ENCODE measurements at places on chromosomes 1 and 21. TPM values are rescaled to one million over a fixed set of nuclear protein-coding genes. Genes with fewer than 3 reads are reported as not detected.

DNA sequence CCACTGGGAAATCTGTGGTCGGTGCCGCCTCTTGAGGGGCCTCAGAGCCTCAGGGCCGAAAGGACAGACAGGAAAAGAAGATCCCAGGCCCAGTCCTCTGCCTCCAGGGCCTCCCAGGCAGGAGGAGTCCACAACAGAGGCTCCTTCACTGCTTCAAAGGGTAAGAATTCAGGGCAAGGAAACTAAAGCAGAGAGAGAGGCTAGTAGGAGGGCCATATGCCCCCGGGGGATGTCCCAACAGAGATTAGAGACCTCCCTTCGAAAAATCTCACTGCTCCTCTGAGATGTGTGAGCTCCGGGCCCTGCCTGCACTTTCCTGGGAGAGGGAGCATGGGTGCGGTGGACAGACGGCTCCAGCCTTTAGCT is 465.9 kb downstream of the NPHP4 start:
- peaks cover 3% of the 10 kb centered on the region for H3K27me3 ChIP-seq
- peaks cover 12% of the 10 kb centered on the region for H3K4me1 ChIP-seq
- DNase-seq, result no peak
- H3K36me3 ChIP-seq, result no peaks in the 10 kb centered on the region

GRCh38 chr1:54009406-54009805 is 8.6 kb downstream of the LDLRAD1 start:
- H3K27ac ChIP-seq, result no peak overlapping the region
- H3K27me3 ChIP-seq, result peaks cover 4% of the 10 kb centered on the region
- DNase-seq, result no peak

DNA sequence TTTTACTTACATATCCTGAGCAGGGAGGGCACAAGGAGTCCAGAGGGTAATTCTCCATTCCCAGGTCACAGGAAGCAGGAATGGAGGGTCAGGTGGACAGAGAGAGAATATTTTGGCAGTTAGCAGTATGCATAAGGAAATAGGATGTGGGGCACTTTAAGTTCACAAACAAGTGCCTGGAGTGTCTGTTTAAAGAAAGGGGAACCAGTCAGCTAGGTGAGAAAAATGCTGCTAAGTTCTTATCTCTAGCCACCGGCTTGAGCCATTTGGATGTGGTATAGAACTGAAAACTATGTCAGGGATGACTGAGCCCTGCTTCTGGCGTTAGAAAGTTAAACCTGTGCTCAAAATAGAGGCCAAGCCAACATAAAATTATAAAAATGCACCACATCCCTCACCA is 739.7 kb upstream of the NCAM2 start:
- H3K36me3 ChIP-seq, result no peaks in the 10 kb centered on the region
- no peak for DNase-seq
- H3K4me1 ChIP-seq, result no peaks in the 10 kb centered on the region
- H3K27me3 ChIP-seq, result no peaks in the 10 kb centered on the region

- peaks cover 26% of the 10 kb centered on the region for H3K36me3 ChIP-seq
- H3K4me3 ChIP-seq, result no peak overlapping the region
- no peak for DNase-seq
- peak overlapping the region; percentile 19 for H3K27ac ChIP-seq
Measured at GRCh38 chr1:6184083-6184783, 4.1 kb upstream of the CHD5 start.

The TNFRSF18 gene
- 30.7 TPM for total RNA-seq

The S100A16 gene
- not detected for total RNA-seq

The C1orf210 gene
- total RNA-seq, result not detected

The PDC gene
- not detected for total RNA-seq

The ASPM gene
- total RNA-seq, result 27.6 TPM

Data from activated naive CD4-positive, alpha-beta T cell treated with anti-CD3 and anti-CD28 coated beads for 36 hours (primary cell).